ENCODE measurements at places on chromosomes 5 and 9.

- DNase-seq: no peak
Observed at GRCh38 chr5:151740336-151740942, 18.0 kb downstream of the ATOX1 start.

DNA sequence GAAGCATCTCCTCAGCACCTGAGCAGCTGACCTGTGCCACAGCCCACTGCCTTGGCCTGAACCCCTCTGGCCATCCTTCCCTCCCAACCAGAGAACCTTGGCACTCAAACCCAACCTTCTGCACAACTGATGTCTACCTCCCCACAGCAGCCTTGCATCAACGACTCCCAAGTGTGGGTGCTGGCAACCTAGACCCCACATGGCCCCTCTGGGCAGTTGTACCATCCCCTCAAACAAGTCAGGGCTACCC, 10.3 kb downstream of the SEPTIN8 start:
- no peak for DNase-seq

DNA sequence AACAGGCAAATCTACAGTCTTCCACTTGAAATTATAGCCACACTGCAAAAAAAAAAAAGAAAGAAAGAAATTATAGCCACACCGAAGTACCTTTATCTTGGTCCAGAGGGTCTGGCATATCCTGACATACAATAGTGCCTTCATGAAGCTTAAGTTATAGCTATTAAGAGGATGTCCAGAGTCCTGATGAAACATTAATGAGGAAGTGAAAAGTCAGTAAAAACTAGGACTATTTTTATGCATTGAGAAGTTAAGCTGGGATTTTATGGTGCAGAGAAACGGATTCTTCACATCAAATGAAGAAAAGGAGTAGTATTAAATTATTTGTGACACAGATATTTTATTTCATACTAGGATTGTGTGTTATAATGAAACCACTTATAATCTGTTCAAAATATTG, 123.9 kb downstream of the SV2C start:
- no peak for DNase-seq

DNA sequence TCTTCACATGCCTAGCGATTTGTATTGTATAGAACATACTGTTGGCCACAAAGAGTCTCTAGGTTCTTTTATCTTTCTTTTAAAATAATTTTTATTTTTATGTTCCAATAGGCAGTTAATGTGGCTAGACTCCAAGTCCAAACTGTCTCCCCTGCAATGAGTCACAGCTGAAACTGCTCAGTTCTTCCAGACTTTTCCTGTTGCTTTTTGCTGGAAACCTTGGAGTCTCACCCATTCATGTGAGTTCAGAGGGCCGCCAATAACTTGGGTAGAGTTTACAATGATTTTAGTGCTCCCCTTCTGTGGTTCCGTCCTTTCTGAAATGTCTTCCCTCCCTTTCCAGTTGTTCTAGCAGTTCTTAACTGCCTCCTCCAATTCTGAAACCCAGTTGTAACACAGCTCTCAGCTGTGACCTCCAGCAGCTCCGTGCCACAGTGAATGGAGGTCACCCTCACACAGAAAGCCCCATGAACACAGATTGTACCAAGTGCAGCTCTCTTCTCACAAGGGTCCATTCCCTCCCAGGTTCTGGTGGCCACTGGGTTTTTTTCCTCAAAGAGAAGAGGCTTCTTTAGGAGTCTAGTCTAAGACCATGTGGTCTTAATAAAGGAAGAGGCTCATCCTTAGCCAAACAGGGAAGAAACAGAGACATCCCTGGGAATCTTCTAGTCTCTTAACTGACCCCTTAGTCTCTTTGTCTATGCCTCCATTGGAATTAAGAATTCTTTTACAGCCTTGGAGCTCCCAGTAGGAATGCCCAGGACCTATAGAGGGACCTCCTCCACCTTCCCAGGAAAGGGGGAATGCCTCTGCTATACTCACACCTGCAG, 198.5 kb downstream of the SPOCK1 start:
- DNase-seq: no peak

GRCh38 chr5:77180167-77181081, 30.1 kb upstream of the PDE8B start:
- no peak for DNase-seq

- no peak for DNase-seq
Observed at GRCh38 chr5:145915970-145916638, 20.3 kb upstream of the SH3RF2 start.

DNA sequence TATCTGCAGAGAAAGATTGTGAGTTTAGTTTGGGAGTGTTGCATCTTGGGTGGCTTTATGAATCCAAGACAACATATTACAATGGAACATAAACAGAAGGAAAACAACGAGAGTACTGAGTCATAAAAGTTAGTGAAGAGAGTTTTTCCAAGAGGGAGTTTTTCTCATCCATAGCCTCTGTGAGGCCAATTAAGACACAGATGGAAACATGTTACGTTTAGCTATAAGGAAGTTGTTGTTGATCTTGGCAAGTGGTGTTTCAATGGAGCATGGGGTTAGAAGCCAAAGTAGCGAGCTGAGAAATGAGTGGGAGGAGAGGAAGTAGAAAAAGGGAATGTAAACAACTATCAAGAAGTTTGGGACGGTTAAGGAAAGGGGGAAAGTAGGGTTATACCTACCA, 53.3 kb upstream of the SPATA31D4 start:
- no peak for DNase-seq

- no peak for DNase-seq
Observed at GRCh38 chr9:116450378-116451139, 236.5 kb upstream of the TRIM32 start.

- DNase-seq: no peak
Observed at GRCh38 chr9:93108291-93109041, 12.4 kb downstream of the CARD19 start.

GRCh38 chr5:151083081-151083676, 2.3 kb upstream of the TNIP1 start:
- DNase-seq: peak; percentile 52

- DNase-seq: no peak
Observed at GRCh38 chr5:177473443-177474001, at the start of gene DBN1. Gene DBN1, minus strand, starts transcription at chr5:177473634. Its CDS starts 113 bp downstream, at chr5:177473521.

DNA sequence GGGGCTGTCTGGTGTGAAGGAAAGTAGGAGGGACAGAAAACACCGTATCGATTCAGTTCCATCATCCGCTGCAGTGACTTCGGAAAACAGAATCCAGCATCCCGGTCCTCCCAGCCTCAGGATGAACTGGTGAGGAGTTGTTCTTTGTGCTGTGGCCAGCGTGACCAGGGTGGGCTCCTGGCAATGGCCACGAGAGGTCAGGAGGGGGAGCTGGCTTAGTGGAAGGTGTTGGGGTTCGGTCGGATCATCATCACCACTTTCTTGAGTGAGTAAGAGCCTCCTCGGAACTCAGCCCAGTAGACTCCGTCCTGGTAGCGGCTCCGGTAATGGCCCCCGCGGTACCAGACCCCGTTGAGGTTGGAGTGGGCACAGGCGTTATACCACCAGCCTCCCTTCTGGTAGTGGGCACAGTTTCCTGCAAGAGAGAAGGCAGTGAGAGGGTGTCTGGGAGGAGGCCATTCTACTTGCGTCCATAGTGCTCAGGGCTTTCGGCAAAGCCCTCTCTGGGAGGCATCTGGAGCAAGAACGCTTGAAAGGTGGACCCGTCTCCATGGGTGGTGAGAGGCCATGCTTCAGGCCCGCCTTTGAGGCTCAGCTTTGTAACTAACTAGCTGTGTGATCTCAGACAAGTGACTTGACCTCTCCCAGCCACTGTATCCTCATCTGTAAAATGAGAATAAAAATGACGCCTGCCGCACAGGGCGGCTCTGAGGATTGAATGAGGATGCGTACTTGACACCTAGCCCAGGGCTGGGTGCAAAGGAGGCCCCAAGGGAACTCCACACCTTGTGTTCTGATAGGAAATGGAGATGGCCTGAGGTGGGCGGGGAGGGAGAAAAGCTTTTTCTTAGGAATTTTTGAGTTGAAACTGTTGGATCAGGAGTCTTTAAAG, 33.5 kb downstream of the ANGPTL2 start:
- DNase-seq: no peak

DNA sequence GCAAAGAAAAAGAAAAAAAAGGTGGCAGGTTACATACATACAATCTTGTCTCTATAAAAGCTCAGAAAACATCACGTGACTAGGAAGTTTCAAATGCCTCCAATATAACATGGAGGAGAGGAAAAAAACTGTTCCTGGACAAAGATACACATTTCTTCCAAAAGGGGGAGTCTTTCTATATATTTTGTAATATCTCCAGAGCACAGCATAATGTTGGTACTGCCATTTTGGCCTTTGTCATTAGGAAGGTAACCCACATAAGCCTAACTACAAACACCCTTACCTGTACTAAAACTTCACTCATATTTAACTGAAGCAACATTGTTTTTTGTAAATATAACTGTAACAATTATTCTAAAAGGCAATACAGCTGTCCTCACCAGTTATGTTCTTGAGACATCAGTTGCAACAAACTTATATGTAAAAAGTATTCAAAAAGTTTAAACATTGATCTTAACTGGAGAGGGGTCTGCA, 1.2 kb upstream of the BTF3 start:
- no peak for DNase-seq

DNA sequence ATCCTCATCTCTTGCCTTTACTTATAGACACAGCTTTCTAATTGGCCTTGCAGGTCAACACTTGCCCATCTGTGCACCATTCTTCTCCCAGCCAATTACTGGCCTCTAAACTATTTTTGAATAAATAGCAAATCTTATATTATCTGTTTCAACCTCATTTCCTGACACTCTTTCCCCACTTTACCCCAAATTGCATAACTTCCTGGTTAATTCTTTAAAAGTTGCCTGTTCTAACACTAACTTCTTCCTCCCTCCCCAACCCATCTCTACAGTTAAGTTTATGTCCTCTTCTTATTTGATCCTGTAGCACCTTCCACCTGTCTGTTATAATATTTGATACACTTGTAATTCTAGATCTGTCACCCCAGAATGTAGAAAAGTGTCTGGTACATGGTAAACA, 372.1 kb downstream of the PDE4D start:
- DNase-seq: no peak

DNA sequence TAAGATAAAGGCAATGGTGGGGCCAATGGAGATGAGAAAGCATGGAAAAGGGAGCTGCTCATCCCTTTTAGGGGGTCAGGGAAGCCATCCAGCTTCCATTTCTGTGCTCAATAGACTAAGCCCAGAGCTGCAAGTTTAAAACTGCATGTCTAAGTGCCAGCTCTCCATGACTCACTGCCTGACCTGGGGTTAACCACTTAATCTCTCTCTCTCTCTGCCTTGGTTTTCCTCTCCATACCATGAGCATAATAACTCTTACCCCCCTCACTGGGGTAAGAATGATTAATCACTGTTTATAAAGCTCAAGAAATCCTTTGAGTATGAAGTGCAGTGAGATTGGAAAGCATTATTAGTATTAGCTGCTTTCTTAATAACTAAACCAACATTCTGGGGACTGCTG, 1382.4 kb upstream of the WWC1 start:
- no peak for DNase-seq

- no peak for DNase-seq
Observed at GRCh38 chr5:55101556-55102276, 730 bp upstream of the GZMA start.

GRCh38 chr9:93003552-93004407, 54.7 kb upstream of the SUSD3 start:
- peak; percentile 63 for DNase-seq

GRCh38 chr5:33726422-33727165, 165.2 kb downstream of the ADAMTS12 start:
- DNase-seq: no peak

- DNase-seq: peak; percentile 69
Observed at GRCh38 chr5:157390551-157391297, 69.3 kb upstream of the NIPAL4 start.

- DNase-seq: no peak
Observed at GRCh38 chr5:21603796-21604195, 1249.3 kb downstream of the CDH12 start.

DNA sequence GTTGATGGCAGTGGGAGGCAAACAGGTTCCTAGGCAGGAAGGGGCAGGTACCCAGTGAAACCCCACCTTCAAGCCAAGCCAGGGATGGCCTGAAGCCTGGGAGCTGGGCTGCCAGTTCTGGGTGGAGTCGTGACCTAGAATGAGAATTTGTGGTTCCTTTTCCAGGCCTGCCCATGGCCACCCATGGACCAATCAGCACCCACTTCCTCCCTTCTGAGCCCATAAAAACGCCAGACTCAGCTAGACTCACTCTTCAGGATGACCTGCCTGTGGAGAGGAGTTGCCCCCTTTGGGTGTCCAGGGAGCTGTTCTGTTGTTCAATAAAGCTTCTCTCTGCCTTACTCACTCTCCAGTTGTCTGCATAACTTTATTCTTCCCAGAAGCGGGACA, 144.0 kb upstream of the MRPS30 start:
- no peak for DNase-seq

DNA sequence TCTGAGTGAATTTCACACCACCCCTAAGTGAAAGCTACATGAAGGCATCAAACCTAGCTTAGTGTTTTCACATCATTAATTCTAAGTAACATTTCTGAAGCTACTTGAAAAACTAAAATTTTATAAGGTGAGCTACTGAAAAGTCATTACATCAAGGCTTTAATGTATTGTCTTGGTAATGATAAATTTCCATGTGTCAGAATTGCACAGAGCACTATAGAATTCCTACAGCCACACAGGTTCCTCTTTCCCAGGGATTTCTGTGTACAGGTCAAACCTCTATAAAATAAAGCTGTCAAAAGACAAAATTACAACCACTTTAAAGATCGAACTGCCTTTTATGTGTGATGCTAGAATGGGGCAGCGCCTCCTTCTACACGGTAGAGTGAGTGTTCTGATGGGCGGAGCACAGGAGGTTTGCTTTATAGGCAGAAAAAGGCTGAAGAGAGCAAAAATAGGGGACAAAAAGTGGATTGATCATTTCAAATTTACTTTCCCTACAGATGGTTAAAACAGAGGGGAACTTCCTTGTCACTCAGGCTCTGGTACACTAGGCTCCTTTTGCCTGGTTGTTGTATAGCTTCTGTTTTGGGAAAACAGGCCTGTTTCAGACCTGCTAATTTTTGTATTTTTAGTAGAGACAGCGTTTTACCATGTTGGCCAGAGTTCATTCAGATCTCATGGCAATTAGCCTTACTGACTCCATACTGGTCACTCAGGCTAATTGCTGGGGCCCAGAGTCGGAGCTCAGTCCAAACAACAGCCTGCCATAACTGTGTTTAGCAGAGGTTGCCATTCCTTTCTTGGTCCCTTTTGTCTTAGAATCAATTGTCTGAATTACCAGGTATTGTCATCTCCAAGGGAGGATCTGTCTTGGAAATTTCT, 102.5 kb upstream of the BASP1 start:
- no peak for DNase-seq

- no peak for DNase-seq
Observed at GRCh38 chr9:3842839-3843238, 317.0 kb upstream of the RFX3 start.

GRCh38 chr5:22505891-22506290, 347.3 kb downstream of the CDH12 start:
- no peak for DNase-seq

DNA sequence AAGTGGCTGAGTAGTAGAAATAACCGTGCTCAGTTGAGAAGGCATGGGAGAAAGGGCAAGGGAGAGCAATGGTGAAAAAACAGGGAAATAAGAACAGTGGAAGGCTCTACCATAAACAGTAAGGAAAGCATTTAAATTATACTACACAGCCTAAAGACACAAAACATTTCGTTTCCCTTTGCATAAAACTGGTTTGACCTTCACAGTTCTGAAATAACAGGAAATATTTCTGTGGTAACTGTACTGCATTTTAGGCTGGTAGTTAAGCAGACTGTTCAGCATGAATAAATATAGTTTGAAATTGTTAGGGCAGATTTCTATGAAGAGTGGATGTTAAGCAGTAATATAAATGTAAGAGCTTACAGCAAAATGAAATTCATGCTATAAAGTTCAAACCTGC, 147.5 kb downstream of the CSNK1G3 start:
- no peak for DNase-seq
